Fibroblast of upper back skin (primary cell): ENCODE measurements at places on chromosomes 2 and 18.

DNA sequence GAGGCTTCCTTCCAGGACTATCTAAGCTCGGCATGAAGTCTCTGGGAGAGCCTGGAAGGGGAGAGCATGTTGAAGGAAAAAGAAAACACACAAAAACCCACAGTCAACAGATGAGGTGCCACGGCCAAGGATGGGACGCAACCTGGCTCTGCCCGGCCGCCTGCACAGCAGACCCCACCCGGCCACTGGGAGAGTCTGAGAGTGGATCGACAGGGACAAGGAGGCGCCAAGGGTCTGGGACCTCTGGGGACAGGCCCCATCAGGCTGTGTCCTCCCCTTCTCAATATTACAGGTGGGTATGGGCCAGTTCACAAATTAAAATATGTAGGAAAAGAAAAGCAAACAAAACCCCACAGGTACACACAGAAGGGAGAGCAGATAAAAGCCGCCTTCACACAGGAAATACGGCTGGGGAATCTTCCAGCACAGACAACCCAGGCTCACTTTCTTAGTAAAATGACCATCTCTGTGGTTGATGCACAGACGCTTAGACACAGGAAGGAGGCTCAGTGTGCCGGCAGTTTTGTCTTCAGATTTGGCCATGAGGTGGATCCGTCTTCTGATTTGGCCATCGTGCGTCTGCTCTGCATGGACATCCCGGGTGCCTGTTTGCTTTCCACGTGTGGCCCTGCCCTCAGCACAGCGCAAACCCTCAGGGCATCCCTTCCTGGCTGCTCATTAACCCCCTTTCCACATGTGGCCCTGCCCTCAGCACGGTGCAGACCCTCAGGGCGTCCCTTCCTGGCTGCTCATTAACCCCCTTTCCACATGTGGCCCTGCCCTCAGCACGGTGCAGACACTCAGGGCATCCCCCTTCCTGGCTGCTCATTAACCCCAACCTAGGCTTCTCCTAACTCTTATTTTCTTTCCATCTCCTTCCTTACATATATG lies 138.4 kb downstream of the EIPR1 start:
- no peak for DNase-seq

DNA sequence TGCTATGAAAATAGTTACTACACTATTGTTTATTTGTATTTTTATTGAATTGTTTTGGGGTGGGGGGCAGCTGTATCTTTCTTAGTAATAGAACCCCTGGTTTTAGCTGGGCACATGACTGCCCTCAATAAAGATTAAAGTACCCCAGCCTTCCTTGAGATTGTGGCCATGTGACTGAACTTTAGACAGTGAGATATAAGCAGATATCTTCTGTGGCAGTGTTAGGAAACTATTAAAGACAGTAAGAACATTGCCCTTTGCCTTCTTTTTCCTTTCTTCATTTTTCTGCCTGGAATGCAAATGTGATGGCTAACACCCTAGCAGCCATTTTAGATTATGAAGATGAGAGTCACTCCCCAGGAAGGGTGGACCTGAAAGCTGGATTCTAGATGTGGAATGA lies 47.9 kb upstream of the AKAIN1 start:
- DNase-seq, result no peak

DNA sequence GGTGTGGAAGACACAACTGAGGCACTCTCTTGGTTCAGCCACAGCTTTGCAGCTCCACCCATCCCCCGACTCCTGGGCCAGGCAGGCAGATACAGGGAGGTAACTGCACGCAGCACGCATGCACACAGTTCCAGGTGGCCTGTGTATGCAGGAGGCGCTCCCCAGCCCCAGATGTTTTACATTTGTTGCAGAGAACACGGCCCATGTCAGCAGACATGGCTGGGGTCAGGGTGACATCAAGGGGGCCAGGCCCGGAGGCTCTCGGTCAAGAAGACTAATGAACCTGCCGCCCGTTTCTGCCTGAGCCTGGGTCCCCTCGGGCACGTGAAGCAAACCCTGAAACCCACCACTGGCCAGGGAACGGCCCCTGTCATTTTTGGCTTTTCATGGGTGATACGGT lies 57.3 kb downstream of the TWIST2 start:
- no peak for DNase-seq

DNA sequence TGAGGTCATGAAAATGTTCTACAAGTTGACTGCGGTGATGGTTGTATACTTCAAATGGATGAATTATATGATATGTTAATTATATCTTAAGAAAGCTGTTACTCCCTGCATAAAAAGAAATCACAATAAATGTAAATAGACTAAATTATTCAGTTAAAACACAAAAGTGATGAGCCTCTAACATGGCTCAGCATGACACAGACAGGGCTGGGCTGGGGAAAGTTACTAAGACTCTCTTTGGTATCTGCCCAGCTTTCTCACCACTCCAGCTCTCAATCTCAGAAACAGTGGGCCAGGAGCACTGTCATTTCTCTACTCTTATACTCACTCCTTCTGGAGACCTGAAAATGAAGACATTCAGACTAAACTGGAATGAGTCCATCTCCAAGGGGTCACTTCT lies 3.5 kb downstream of the CYP27C1 start:
- DNase-seq, result no peak

- DNase-seq, result no peak
Measured at GRCh38 chr2:230010501-230010900, 58.2 kb downstream of the SLC16A14 start.

- DNase-seq, result no peak
Measured at GRCh38 chr2:100641125-100641435, 78.3 kb downstream of the PDCL3 start.

DNA sequence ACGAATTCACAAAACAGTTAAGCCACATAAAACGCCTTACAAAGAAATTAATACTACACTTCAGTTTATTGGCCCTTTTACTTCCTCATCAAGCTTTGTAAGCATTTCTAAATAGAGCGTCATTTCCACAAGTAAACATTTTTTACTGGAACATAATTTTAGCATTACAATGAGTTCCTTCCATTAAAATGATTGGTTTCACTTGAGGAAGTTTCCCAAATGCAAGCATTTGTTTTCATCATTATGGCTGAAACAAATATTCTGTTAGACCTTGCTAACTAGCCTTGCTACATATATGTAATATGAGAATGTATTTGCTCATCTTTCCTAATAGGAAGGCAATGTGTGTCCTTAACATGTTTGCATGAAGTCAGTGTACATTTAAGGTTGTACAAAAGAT lies 579.1 kb downstream of the IRS1 start:
- no peak for DNase-seq

DNA sequence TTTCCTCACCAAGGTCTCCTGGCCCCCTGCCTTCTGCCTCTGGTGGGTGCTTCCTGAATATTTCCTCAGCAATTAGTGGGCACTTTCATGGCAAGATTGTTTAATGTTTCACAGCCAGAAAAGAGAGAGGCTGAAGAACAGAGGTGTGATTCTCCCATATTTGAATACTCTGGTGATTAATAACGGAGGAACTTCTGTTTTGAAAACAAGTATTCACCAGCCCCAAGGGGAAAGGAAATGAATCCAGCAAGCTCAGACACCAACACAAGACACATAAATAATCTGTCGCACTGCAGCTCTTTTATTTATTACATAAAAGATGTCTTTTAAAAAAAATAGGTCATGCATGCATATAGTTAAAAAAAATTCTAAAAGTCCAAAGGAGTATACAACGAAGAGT lies 57.7 kb downstream of the MRPL35 start:
- no peak for DNase-seq

- peak; percentile 16 for DNase-seq
Measured at GRCh38 chr2:212845941-212846340, 305.5 kb downstream of the IKZF2 start.

DNA sequence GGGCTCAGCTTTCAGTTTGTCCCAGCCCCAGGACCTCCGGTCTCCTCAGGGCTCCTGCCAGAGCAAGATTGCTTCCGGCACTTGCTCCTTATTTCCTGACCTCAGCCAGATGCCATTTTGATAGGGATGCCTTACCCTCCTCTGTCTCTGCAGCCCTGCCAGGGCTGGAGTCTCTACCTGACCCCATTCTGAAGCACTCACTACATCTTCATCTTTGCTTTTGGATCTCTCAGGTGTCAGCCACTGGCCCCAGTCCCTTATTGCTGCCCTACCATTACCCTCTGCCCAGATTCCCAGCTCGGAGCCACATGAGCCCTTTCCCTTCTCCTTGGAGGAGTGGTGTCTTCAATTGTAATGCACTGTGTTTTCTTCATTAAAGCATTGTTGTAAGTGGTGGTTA lies 17.1 kb downstream of the OSBPL6 start:
- no peak for DNase-seq

GRCh38 chr18:37714691-37715090 lies 149.1 kb upstream of the CELF4 start:
- DNase-seq, result no peak

DNA sequence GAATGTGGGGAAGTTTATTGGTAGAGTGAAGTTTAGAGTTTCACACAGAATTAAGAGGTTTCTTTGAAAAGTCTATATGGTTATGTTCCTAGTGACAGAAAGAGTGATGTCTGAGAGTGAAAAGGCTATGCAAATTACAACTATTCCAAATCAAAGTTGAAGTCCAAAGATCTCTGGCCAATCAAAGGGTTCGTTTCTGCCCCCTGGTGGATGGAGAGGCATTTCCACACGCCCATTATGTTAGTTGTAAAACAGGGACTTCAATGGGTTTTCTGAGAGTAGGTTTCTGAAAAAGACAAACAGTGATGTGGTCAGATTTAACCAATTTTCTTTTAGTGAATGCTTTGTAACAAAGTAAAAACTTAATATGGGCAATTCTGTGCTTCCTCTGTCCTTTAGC lies 441.5 kb upstream of the POU3F3 start:
- peak; percentile 35 for DNase-seq

DNA sequence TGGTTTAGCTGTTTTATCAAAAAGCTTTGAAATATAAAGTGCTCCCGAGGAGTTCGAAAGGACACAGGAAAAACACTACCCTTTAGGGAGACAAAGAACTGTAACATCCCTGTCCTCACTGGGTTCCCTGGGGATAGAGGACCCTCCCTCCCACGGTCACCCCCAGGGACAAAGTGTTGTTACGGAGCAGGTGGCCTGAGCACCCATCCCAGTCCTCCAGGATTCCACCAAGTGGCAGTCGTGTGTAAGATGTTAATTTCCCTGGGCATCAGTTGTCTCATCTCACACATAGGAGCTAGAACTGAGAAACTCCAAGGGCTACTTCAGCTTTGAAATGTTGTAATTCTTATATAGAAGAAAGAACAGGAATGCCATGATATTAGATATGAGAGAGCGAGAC lies 137.7 kb downstream of the ALK start:
- no peak for DNase-seq

GRCh38 chr2:175181877-175182308 lies 383 bp upstream of the ATP5MC3 start:
- DNase-seq, result no peak

DNA sequence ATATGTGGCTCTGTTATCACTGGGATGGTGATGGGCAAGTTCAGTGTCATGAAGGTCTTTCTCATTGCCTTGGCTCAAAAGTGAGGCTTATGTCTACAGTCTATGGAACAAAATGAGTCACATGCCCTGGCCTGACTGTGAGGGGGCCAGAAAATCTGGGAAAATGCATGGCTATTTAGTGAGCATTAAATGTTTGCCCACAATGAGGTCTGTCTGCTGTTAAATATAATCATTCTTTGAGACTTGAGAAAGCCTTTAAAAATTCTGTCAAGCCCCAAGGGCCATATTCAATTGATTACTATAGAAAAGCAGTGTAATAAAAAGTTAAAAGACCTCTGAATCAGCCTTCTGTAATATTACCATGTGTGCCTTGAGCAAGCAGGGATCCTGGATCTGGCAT lies 5.5 kb upstream of the RNF144A start:
- DNase-seq, result peak; percentile 27

- DNase-seq, result no peak
Measured at GRCh38 chr2:64326578-64327050, 127.3 kb upstream of the LGALSL start.

- no peak for DNase-seq
Measured at GRCh38 chr2:199310771-199311585, 146.8 kb downstream of the SATB2 start.

DNA sequence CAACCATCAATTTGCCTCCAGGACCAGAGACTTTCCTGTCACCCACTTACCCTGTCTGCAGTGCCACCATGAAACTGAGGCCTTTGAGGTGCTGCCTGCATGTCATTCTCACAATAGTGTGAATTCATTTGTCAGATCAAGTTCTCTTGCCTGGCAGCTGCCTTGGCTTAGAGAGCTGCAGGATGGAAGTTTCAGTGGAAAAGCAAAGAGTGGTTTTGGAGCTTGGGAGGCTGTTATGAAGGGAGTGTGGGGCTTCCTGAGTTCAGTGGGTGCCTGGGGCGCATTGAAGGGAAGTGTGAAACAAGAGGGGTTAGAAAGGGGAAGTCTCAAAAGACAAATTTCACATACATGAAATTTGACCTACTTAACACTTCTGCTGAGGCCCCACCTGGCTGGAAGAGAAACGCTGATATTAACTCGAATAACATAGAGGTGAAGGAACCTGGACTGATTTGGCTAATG lies 7.9 kb upstream of the LBH start:
- DNase-seq, result no peak

GRCh38 chr2:32289165-32289999 lies 11.7 kb downstream of the YIPF4 start:
- DNase-seq, result peak; percentile 51

GRCh38 chr2:178990533-178991241 lies 59.2 kb downstream of the CCDC141 start:
- no peak for DNase-seq

DNA sequence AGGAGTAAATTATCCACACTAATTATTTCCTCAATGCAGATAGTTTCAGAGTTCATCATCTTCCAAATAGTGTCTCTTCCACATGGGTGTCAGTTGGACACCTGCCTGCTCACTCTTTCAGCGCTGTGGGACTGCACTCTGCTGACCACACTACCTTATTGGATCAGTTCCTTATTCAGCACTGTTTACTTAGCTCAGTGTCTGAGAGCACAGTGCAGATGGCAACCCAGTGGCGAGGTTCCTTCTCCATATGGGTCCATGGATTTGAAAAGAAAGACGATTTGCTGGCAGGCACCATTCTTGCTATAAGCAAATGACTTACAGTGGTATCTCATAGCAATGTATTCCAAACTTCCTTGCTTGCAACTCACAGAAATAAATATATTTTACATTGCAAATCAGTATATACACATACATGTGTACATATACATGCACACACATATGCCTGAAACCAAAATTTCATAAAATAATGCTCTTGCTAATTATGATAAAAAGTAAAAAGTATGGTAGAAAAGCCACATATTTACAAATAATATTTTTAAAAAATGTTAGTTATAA lies 354.8 kb downstream of the INSIG2 start:
- no peak for DNase-seq

- no peak for DNase-seq
Measured at GRCh38 chr2:221753401-221753800, 181.3 kb upstream of the EPHA4 start.

DNA sequence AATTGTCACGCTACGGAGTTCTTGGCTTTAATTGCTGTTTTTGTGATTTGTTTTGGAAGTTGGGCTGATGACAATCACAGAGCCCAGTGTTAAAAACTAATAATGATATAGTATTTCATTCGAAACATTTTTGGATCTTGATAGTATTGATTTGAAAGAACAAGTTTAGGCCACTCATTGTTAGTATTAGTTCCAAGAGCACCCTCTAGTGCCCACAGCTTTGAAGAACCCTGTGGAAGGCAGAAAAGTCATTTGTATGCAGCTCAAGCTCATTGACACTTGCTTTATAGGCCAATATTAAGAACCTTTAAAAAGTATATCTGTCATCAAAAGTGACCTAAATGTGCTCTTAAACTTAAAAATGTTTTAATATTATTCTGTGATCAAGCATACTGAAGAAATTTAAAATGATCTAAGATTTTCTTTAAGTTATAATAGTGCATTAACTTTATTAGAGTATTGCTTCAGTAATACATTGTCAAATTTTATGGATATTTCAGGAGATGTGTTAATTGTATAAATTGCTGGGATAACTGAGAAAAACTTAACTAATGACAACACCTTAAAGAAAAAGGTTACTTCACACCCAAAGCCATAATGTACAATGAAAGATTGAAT lies 191.0 kb downstream of the GRB14 start:
- peak; percentile 57 for DNase-seq
